HuH-7.5 (cell line): ENCODE measurements at places on chromosomes 5 and 9.

- DNase-seq, result no peak
Observed at GRCh38 chr9:10785255-10785654, 172.5 kb upstream of the PTPRD start.

DNA sequence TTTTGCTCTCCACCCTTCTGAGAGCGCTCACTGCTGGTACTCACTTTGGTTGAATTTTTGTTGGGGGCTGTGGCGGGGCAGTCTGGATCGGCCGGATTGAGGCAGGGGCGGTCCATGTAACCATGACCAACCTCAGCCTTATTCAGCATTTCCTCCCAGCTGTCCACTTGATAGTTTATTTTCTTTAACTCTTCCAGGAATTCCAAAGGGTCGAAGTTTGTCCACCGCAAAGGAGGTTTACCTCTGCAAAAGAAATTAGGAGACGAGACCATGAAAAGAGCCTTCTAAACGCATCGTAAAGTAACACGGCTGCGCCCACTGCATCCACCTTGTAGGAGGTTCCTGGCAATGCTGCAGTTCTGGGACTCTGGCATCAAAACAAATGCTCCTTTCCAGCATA is 36.4 kb downstream of the PTCH1 start:
- no peak for DNase-seq

DNA sequence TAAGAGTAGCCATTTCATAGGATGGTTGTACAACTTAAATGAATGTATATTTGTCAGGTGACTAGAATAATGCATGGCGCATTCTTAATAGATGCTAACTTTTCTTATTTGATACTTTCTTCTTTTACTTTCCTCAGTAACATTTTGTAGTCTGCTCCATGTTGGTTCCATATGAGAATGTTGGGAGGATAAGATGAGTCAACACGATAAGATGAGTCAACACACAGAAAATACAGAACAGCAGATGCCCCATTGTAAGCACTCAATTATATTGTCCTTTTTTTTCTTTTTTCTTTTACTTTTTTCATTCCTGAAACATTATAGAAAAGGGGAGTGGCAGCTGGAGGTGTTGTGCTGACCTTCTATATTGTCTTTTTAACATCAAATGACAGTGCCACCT is 92.3 kb upstream of the SPATA31C2 start:
- no peak for DNase-seq

GRCh38 chr9:97666907-97667686 is 30.0 kb downstream of the XPA start:
- no peak for DNase-seq

DNA sequence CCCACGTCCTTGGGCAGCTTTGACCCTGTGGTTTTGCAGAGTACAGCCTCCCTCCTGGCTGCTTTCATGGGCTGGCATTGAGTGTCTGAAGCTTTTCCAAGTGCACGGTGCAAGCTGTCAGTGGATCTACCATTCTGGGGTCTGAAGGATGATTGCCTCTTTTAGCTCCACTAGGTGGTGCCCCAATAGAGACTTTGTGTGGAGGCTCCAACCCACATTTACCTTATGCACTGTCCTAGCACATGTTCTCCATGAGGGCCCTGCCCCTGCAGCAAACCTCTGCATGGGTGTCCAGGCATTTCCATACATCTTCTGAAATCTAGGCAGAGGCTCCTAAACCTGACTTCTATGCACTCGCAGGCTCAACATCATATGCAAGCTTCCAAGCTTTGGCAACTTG is 644.2 kb upstream of the CDH9 start:
- no peak for DNase-seq

DNA sequence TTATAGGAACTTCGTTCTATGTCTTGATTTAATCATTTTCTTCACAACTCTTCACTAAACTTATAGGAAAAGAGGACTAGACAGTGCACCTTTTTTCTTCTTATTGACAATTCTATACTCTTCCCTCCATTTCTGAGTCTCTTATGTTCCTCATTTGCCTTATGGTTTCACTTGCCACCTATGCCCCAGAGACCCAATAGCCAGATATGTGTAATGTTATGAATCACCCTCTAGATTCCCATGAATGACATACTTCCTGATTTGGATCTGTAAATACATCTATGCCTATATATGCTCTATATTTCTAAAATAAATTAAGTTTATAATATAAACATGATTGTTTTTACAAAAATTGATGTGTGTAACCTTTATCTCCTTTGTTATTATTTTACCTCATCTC is 514.1 kb upstream of the MEF2C start:
- DNase-seq, result no peak

- DNase-seq, result no peak
Observed at GRCh38 chr5:167763772-167764171, 527.7 kb upstream of the WWC1 start.

- no peak for DNase-seq
Observed at GRCh38 chr9:113675475-113675941, 200.6 kb upstream of the ZNF618 start.

DNA sequence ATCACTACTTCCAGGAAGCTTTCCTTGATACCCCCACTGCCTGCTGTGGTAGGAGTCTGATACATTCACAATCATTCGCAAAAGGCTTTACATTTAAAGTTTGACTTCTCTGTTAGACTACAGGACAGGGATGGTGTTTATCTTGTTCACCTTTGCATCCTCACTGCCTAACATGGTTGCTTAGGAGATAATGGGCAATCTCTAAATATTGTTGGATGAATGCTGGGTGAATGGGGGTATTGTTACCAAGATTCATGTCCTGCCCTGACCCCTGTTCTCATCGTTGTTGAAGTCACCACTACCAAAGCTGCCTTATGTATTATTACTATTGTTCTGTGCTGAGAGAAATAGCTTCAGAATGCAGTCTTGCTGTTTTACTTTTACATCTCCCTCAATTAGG is 7.7 kb upstream of the TMEFF1 start:
- DNase-seq, result no peak

GRCh38 chr5:93192683-93193082 is 388.3 kb downstream of the NR2F1-AS1 start:
- DNase-seq, result no peak

GRCh38 chr5:72472031-72472430 is 35.2 kb downstream of the ZNF366 start:
- no peak for DNase-seq

GRCh38 chr5:926417-927171 is 33.9 kb downstream of the TRIP13 start:
- no peak for DNase-seq
